ENCODE measurements at places on chromosomes 5 and 9. TPM values are rescaled to one million over a fixed set of nuclear protein-coding genes. Genes with fewer than 3 reads are reported as not detected.
A peak's percentile ranks its signal among the peaks of the same experiment; 100 is the strongest.

DNA sequence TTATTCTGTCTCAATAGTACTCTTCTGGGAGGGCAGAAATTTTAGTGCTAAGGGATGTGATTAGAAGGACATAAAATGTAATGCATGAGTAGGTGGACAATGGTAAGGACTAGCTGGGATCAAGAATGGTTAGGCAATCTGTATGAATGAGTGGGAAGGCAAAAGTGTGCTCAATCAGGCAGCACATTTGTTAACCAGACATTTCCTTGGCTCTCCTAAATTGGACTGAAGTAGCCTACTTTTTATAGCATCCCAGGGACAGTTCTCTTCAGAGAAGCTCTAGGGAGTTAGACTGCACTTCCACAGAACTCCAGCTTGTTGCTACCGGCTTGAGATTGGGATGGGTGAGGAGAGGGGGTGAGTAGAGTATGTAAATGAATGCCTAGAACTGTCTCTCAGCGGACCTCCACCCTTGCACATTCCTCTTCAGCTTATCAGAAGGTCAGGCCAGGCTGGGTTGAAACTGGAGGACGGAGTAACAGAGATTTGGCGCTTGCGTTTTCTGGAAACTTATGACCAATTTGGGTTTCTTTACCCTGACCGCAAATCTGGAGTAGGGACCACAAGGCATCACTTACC is 19.0 kb upstream of the ARL14EPL start:
- no peak for DNase-seq

GRCh38 chr5:139091439-139092156 is 106.6 kb downstream of the SIL1 start:
- no peak for DNase-seq

DNA sequence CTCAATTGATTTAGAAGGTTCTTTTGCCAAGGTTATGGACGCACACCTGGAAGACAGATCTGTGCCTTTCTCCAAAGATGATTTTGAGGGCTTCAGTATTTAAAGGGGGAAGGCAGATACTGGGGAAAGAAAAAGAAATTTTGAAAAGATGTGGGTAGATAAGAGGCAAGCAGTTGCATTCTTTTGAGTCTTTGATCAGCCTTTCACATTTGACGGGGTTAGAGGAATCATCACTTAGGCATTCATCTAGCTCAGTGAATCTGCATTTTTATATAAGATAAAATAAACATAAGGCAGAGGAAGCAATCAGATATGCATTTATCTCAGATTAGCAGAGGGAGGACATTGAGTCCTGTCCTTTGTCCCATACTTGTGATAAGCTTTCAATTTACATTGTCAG is 243.4 kb upstream of the RAI14 start:
- DNase-seq: no peak

DNA sequence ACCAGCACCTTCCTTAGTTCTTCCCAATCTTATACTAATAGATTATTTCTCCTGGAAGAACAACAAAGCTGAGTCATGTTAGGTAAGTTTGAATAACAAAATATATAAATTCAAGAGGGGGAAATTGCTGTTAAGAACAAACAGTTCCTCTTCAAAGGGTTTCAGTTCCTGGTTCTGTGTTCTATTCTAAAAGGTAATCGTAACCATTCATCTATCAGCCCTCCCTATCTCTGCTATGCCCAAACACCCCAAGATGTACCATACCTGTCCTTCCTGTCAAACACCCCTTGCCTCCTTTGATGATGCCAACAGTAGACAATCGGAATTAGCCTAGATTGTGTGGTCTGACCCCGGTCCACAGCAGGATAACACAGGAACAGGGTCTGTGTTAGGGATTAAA is 4.2 kb upstream of the RNF180 start:
- DNase-seq: no peak

SMIM3 gene
- 21.2 TPM for total RNA-seq

- no peak for DNase-seq
Observed at GRCh38 chr5:43400082-43400481, 12.1 kb downstream of the CCL28 start.

GRCh38 chr5:57676222-57677098 is 193.8 kb upstream of the ACTBL2 start:
- no peak for DNase-seq

- DNase-seq: no peak
Observed at GRCh38 chr9:89519366-89519805, 21.5 kb upstream of the SEMA4D start.

DNA sequence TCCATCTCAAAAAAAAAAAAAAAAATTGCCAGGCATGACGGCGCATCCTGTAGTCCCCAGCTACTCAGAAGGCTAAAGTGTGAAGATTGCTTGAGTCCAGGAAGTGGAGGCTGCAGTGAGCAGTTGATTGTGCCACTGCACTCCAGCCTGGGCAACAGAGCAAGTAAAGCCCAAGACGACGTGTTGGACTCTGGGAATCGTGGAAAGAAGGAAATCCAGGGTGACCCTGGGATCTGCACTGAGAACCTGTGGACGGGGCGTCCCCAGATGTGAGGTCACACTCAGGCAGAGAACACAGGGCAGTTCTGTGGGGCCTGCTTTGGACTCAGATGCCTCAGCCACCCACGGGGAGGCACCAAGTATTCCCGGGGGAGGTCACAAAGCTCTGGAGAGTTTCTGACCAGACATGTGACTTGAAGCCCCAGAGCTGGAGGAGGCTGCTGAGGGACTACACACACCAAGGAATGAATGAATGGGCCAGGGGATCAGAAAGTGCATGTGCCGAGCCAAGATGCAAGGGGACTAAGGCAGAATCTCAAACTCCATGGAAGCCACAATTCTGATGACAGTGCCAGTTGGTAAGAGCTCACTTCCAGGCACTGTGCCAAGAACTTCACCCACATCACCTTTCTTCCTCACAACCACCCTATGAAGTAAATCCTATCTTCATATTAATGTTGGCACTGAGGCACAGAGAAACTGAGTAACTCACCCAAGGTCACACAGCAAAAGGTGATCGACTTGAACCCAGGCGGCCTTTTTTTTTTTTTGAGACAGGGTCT is 12.9 kb downstream of the DYNC2I2 start:
- no peak for DNase-seq

SAXO1 gene
- total RNA-seq: 6.1 TPM

SPTLC1 gene
- total RNA-seq: 87.2 TPM

DNA sequence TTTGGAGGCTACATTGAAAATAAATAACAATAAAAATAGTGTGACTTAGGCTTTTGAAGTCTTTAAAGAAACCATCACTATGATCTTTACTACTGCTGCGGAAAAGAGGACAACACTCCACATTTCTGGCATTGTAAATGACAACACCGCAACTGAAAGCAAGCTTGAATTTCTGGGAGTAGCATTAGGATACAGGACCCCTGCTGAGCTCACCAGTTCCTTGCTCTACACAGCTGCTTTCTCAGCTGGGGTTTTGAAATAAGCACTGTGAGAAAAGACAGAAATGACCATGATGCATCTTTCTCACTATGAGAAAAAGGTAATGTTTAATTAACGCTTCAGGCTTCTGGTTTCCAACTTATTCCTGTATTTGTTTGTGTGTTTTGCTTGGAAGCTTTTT is 168.0 kb downstream of the TAF11L14 start:
- no peak for DNase-seq

DNA sequence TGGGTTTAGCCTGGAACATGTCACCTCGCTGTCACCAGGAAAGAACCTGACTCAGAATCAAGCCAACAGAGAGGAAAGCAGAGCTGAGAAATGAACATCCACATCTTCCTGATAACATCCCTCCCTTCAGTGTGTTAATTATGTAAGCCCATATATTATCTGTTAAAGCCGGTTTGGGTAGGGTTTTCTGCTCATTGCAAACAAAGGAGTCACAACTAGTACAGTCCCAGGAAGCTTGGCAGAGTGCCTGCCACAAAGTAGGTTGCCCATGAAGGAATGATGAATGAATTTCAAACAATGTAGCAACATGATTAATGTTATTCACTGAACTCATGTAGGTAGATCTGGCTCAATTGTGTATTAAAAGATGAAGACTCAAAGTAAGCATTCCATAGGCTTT is 10.4 kb upstream of the PPARGC1B start:
- DNase-seq: peak; percentile 90

SH3PXD2B gene
- total RNA-seq: 15.8 TPM

GRCh38 chr9:105393576-105394344 is 54.1 kb upstream of the FSD1L start:
- DNase-seq: no peak

DNA sequence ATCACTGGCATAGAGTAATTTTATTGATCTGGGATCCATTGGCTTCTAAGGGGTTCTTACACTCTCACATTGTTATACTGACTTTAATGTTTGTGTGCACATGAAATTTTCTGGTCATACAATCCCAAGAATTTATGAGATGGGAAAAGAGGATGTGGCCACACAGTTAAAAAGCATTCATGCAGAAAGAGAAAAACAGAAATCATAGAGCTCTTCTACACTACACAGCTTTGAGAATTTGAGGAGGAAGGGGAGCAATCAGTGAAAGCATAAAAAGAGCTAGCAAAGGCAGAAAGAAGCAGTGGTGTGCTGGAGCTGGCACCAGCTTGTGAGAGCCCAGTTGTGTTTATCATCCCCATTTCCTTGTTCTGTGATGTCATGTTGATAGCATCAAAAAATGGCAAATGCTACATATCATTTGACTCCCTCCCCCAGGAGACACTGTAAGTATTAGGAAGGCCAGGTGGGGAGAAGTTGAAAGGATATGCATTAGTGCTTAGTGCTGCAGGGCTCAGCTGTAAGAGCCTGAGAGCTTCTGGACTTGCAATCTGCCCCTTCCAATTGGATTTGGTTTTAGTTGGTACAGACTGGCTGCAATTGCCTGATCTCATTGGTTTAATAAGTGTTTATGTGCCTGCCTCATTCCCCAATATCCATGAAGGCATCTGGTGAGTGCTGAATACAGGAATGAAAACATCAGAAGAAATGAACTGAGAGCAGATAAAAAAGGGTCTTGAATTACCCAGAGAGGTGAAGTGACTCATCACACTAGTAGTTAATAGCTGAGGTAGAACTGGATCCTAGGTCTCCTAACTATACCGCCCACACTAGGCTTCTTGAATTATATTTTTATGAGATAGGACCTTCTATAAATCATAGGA is 30.9 kb downstream of the RHOBTB3 start:
- no peak for DNase-seq

DNA sequence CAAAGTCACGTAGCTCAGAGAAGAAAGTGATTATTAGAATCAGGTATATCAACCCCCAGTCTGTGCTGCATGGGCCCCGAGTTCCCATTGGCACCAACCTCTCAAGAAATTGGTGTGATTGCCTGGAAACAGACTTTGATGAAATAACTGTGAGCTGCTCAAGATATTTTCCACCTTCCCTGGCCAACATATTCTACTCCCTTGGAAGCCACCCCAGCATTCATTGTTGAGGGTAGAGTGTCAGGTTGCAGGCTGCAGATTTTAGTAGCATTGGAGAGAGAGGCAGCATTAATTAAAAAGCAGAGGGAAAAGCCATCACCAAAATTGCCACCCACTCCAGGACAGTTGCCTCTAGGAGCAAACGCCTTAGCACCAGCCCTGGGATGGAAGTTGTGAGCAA is 154.2 kb upstream of the TNPO1 start:
- DNase-seq: no peak

DNA sequence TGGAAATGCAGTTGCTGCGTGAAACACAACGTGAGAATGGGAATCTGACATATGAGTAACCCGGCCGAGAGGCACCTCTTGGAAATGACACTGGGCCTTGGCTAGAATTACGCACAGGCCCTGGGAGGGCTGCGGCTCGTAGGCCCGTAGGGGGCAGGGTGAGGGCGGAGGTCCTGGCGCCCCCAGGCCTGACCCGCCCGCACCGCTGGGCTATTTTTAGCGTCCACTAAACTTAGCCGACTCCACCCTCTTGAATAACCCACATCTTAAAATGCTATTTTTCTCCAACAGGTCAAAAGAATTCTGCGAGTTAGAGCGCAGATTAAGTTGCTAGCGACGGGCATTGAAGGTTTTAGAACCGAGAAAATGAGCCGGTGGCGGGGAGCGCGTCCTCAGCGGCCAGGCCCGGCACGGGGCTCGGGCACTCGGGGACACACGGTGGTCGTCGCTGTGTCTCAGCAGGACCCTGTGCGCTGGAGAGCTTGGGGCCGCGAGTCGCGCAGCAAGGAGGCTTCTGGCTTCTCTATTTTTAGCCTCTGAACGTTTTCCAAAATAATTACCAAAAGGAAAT is 168.5 kb downstream of the AUH start:
- peak; percentile 77 for DNase-seq

LHX6 gene
- total RNA-seq: 2.7 TPM

GRCh38 chr5:173806270-173807035 is 81.7 kb upstream of the CPEB4 start:
- no peak for DNase-seq

- no peak for DNase-seq
Observed at GRCh38 chr9:94743035-94743954, 16.8 kb downstream of the AOPEP start.

DNA sequence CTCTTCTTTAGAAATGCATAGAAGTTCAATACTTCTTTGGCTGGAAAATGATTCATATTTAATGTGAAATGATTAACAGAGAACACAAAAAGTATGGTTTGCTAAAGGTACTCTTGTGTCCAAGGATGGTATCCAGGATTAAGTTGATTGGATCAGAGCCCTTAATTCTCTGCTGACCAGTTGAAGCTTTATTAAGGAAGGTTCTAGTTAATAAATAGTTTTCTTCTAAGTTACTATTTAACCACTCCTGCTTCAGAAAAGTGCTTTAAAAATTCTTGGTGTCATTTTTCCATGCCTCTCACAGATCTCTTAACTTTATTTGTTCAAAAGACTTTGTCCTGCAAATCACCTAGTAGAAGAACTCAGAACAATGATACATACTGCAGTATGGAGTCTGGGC is 134.3 kb downstream of the MEF2C start:
- DNase-seq: no peak

DNA sequence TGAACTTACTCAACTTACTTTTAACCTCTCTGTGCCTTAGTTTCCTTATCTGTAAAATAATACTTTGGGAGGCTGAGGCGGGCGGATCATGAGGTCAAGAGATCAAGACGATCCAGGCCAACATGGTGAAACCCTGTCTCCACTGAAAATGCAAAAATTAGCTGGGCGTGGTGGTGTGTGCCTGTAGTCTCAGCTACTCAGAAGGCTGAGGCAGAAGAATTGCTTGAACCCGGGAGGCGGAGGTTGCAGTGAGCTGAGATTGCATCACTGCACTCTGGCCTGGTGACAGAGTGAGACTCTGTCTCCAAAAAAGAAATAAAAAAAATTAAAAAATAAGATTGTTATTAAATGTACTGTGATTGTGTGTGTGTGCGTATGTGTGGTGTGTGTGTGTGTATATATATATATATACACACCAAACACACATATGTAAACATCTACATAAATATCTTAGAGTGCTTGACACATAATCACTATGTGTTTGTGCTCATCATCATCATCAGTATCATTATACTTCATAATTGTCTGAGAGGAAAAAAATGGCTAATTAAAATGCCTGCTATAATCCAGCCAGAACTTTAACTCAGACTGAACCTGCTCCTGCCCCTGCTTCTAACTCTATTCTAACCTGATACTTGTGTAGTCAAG is 312.8 kb downstream of the FER start:
- DNase-seq: no peak

OR1Q1 gene
- not detected for total RNA-seq

CFAP77 gene
- 2.4 TPM for total RNA-seq

DNA sequence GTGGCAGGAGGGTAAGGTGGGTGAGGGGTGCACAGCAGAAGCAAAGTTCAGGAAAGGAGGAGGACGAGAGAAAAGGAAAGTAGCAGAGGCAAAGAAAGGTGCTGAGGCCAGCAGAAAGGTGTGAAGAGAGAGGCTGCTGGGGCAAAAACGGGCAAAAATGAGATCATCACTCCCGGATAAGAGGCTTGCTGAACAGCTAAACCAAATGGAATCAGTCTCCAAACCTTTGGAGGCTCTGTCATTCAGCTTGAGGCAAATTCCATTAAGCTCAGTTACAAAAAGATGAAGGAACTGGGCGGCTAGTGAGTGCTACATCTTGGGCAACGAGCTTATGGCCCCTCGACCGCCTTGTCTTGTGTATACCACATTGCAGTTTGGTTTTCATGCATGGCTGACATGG is 136.4 kb downstream of the FSTL4 start:
- no peak for DNase-seq
